ENCODE measurements at places on chromosomes 1 and 21.

GRCh38 chr1:64290420-64290819, 87.0 kb downstream of the UBE2U start:
- no peak for DNase-seq

DNA sequence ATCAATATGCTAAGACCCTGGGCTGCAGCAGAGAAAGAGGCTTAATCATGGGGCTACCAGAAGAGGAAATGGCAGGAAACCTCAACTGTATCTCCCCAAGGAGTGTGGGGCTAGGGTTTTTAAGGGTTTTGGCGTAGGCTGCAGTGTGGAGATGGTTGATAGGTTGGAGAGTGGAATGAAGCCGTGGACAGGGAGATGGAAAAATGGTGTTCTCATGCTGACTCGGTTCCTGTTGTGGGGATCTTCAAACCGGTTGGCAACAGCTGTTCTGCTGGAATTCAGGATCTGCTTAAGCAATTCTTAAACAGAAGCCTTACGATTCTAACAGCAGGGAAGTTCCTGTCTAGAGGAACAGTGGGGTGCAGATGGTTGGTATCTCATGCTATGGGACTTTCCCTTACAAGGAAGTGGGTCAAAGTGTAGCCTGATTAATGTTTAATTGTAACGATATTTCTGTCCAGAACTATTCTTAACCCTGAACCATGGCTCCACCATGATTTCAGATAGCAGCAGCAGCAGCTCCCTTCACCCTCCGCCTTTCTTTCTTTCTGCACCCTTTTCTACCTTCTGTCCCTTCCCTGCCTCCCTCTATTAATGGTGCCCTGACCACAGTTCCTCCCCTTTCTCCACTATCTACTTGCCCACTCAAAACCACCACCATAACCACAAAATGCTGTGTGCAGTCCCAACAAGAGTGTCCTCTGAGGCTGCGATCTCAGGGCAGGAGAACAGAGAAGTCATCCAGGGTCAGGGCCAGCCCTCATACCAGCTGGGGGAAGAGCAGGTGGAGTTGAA, 30.8 kb downstream of the RSPH1 start:
- DNase-seq = no peak

DNA sequence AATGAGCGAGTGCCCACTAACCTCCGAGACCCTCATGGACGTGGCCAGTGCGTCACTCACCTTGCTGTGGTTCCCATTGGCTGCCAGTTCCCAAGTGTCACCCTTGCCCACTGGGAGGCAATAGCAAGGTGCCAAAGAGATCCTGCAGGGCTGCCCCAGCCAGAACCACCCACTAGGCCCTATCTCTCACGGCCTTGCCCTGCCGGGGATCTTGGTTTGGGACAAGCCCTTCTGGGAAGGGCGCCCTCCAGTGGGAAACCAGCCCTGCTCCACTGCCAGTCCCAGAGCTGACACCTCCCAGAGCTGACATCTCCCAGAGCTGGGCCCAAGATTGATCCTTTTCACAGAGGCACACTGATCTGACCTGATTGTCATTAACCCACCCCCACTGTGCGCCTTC, 2.1 kb upstream of the SELENON start:
- DNase-seq = peak; percentile 77

DNA sequence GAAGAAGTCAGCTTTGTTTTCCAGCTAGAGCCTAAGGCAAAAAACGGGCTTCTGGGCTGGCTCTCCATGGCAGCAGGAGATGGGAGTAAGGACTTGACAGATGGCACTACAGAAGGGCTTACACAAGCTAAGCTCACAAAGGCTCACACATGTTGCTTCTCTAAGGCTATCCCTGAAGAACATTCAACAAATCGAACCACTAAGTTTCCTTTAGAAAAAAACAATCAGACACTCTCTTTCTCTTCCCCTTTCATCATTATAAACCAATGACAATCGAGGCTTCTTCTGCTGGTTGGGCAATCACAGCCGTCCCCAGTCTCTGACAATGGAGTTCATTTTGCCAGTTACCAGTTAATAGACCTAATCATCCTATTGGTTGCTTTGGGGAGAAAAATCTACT, 40.5 kb downstream of the TRIT1 start:
- DNase-seq = no peak

GRCh38 chr1:246425139-246425794, 81.8 kb downstream of the SMYD3 start:
- no peak for DNase-seq

DNA sequence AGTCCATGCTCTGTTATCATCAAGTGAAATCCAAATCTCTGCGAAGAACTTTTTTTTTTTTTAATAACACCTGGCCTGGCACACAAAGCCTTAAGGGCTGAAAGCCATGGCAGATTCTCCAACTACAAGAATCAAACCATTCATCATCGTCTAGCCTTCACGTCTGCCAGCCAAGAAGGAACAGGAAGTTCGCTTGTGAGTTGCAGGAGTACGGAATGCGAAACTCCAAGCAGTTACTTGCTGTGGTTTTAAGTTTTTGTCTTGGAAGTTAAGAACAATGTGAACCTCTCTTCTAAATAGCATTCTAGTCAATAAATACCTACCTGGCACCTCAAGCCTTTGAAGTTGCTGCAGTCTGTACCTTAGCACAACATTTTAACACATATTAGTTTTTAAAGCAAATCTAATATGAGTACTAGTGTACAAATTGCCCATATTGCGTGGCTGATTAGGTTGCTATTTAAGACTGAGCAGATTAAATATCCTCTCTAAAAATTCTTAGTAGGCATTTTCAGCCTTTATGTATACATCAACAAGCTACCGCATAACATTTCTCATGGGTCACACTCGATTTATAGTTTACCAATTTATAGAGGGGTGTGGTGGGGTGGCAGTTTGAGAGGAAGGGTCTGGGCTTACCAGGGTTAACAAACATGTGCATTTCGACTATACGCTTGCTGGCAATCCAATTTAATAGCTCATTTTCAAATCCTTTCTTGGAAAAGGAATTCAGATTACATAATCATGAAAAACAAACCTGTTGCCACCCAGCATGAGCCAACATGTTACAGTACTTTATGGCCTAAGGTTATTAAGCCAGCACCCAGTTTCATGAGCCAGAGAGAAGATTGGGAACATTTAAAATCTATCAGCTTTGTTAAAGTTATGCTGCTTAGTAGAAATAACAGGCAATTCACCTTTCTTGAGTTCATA, 22.2 kb upstream of the PTPN14 start:
- no peak for DNase-seq

- no peak for DNase-seq
These were observed 286.5 kb downstream of the NFIA start for GRCh38 chr1:61368876-61369275.

DNA sequence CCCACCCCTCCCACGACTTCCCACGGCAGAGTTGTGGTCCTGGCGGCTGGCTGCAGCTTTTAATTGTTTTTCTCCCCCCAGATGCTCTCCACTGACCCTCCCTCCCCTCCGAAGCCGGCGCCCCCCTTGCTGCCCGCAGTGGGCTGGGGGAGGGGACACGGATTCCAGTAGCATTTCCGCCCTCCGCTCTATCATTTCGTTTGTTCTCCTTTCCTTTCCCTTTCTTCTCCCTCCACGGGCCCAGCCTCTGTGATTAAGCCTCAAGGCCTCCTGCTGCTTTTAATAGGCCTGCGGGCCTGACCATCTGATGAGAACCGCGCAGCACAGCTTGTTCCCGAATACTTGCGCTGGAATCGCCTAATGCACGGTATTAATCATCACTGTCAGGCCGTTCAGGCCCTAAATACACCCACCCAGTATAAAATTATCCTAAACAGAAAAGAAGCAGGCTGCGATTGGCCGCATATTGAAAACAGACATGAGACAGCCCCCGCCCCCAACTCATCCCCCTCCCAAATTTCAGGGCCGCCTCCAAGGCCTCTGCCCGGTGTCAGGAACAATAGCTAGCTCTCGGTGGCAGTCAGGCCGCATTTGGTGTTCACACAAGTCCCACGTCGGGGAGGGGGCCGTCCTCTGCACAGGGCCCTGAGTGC, 102.0 kb upstream of the ARHGEF16 start:
- no peak for DNase-seq

DNA sequence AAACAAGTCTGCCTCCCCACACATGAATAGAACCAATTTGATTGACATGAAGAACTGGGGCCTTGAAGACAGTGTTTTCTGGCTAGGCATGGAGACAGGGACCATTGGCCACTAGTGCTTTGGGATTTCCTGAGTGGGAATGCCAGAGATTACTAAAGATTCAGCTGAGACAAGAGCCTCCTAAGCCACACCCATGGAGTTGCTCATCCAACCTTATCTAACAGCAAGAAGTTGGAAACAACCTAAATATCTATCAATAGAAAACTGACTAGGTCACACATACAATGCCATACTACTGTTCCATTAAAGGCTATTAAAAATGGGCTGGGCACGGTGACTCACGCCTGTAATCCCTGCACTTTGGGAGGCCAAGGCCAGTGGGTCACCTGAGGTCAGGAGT, 184.1 kb downstream of the ZBTB18 start:
- no peak for DNase-seq

GRCh38 chr1:216576234-216576937, 146.8 kb downstream of the ESRRG start:
- DNase-seq = no peak

DNA sequence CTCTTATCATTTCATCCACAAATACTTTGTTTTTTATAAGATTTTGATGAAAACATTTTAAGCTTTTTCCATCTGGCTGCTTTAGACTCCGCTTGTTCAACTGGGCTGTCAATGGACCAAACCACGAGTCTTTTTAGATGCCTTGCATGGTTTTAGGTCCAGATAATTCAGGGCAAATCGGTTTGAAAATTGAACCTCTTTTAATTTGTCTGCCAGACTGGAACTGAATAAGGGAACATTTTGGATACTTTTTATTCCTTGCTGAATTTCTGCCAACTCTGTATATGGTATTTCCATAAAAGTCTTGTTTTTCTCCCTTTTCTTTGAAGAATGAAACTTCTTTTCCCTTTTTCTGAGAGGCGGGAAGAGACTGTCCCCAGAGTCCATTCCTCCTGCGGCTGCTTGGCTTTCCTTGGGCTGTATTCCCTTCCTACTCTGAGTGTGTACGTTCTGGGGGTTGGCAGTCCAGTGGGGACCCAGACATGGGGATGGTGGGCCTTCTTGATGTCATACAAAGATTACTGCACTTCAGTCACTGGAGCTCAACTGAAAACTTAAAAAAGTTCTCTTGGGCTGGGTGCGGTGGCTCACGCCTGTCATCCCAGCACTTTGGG, 46.5 kb upstream of the CNN3 start:
- DNase-seq = no peak

GRCh38 chr1:64361974-64362373, 108.0 kb upstream of the CACHD1 start:
- no peak for DNase-seq

GRCh38 chr1:51661081-51661518, 44.2 kb downstream of the OSBPL9 start:
- DNase-seq = no peak

GRCh38 chr1:109677459-109677858, 9.6 kb downstream of the GSTM2 start:
- no peak for DNase-seq

All from upper lobe of right lung (tissue), 1 donor.